ENCODE measurements at places on chromosomes 7 and 10.

DNA sequence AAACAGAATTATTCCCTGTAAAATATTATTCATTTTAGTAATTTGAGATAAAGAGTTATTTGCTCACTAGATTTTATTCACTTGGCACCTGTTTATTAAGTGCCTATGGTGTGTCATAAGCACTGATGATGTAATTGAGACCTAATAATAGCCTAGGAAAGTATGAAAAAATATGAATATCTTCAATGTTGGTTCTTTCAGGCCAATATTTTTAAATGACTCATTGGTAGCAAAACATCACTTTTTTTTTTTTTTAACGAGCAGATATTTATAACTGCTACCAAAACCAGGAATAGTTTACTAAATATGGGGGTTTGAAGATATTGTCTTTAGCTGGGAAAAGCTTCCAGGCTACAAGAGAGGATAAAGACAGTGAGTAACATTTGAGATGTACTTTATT is 228.0 kb downstream of the PRKG1 start:
- DNase-seq, result no peak

DNA sequence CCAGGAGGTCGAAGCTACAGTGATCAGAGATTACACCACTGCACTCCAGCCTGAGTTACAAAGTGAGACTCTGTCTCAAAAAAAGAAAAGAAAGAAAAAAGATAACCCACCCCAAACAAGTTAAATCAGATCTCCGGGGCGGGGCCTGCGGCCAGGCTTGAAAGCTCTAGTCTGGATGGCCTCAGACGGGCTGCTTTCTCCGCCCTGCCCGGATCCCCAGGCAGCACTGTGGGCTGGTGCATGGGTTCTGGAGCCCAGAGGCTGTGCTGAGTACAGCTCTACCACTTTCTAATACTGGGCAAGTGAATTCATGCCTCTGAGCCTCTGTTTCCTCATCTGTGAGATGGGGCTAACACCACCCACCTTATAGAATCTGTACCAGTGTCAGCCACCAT is 83.7 kb downstream of the ZMIZ1 start:
- no peak for DNase-seq

- no peak for DNase-seq
Measured at GRCh38 chr10:86752311-86752710, 4.1 kb upstream of the BMPR1A start.

GRCh38 chr7:98785929-98786571 is 83.8 kb downstream of the TMEM130 start:
- DNase-seq, result no peak

DNA sequence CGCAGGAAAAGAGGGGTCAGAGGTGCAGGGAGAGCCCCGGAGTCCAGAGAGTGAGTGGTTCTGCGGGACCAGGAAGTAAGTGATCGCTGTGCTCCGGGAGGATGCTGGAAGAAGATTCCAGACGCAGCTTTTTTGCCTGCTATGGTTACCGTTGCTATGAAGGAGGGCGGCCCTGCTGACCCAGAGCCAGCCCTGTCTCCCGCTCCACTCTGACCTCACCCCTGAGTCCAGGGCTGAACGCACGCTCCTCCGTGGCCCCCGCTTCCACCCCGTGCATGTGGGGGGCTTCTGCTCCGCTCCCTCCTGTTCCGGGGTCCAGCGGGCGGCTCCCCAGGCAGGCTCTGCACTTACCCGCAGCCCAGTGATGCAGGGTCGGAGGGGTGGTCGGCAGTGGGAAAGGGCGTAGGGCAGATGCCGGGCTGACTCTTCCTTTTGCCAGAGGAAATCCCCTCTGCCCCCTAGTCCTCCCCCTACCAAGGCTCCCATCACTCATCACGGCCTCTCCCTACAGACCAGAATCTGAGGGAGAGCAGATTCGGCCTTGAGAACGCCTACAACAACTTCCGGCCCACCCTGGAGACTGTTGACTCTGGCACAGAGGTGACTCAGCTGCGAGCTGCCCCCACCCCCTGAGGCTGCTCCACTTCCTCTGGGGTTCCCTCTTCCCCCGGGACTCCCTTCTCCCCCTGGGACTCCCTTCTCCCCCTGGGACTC is 2.7 kb upstream of the MUC17 start:
- DNase-seq, result no peak

- DNase-seq, result no peak
Measured at GRCh38 chr7:78499283-78499682, 700.7 kb downstream of the PHTF2 start.

DNA sequence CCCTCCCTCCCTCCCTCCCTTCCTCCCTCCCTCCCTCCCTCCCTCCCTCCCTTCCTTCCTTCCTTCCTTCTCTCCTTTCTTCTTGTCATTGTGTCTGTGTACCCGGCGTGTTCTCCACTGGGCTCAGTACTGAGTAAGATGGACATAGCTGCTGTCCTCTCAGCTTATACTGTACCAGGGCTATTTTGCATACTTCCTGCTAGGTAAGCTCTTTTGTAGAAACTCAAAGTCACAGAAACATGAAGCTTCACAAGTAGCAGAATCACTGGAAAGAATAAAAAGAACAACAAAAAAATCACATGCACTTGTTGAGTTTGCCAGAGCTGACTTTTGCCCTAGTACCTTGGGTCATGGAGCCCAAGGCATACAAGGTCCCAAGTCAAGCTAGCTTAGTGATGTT is 125.7 kb downstream of the PLPP4 start:
- DNase-seq, result no peak

DNA sequence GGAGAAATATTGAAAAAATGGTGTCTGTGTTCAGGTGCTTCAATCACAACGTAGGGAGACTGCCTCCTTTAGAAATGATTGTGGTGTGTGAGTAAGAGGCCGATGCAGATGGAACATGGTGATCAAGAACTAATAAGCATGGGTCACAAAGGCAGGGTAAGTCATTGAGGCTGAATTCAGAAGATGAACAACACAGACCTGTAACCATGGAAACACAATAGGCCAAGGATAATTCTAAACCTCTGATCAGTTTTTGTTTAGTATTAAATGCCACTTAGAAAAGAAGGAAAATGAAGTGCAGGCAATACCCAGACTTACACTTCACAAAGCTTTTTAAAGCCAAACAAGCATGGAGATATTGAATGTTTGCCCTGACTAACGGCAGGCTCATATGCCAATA is 32.8 kb upstream of the TAS2R16 start:
- no peak for DNase-seq

GRCh38 chr10:28939281-28940157 is 262.2 kb downstream of the BAMBI start:
- DNase-seq, result no peak

GRCh38 chr10:32347363-32348022 is 535 bp upstream of the EPC1 start:
- peak; percentile 52 for DNase-seq

GRCh38 chr7:116630932-116631671 is 40.9 kb upstream of the MET start:
- no peak for DNase-seq

DNA sequence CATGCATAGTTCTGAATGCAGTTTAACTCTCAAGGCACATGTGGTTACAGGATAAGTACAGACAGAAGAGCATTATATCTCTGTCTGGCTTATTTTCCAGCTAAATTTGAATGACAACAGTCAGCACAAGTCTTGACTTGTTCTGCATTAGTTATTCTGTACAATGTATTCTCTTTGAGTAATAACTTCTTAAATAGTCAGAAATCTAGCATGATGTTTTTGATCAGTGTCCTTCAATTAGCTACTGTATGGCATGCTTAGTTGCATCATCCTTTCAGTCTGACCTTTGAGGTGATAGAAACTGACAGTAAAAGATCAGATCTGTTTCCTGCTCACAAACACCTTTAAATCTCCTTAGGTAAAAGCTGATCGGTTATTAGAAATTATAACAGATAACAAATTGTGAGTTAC is 118.1 kb downstream of the ARL4A start:
- DNase-seq, result no peak

DNA sequence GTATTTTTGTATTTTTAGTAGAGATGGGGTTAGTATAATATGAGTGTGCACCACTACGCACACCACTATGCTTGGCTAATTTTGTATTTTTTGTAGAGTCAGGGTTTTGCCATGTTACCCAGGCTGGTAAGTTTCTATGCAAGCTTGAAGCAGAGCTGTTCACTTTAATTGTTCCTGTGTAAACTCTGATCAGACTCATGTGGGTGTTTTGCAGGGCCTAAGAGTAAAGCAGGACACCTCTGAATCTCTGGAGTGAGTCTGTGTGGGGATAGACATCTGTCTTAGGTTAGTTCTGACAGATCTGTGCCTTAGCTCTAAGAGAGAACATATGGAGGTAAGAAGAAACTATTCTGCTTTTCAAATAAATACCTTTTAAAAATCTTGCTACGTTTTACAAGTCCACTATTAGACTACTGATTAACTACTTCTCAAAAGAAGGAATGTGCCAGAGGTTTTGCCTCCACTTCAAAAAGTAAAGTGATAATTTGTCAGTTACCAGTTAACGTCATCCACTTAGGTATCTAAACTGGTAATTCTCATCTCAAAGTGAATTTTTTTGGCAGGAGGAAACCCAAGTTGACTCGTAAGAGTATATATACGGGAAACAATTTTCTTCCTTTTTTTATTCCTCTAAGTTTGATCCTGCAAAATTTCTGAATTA is 1.1 kb downstream of the COL17A1 start:
- DNase-seq, result no peak

GRCh38 chr10:84195044-84195830 is 900 bp downstream of the CDHR1 start:
- DNase-seq, result no peak

DNA sequence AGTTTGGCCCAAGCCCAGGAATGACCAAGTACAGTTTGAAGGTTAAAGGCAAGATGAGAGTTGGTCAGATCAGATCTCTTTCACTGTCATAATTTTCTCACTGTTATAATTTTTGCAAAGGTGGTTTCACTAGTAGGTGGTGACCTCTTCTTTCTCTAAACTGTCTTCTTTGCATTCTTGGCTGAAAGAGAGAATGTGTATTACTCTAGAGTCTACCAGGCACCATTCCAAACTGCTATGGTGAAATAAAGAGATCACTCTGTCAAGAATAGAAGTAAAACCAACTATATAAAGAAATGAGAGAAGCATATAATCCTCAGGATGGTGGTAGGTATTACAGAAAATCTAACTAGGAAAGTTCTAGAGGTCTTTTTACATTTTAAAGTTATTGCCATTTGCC is 72.7 kb downstream of the DYNC1I1 start:
- no peak for DNase-seq

- DNase-seq, result no peak
Measured at GRCh38 chr10:2611603-2612002, 455.7 kb upstream of the PFKP start.

DNA sequence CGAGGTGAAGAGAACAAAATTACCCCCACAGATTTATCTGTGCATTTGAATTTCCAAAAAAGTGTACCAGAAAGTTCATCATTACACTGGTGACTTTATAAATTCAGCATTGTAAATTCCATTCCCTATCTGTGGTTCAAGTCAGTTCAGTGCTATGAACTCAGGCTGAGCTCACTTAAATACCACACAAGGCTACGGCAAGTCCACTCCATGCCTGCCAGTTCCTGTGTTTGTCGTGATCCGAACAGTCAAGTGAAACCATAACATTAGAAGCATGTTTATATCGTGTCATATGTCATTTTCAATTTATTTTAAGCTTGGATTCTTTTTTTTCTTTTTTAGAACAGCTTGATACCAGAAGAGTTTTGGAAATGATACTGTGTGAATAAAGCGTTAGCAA is 14.8 kb downstream of the MBL2 start:
- no peak for DNase-seq

- no peak for DNase-seq
Measured at GRCh38 chr10:57657164-57657765, 610.4 kb downstream of the IPMK start.

- DNase-seq, result no peak
Measured at GRCh38 chr7:148953676-148954075, 69.6 kb upstream of the EZH2 start.

DNA sequence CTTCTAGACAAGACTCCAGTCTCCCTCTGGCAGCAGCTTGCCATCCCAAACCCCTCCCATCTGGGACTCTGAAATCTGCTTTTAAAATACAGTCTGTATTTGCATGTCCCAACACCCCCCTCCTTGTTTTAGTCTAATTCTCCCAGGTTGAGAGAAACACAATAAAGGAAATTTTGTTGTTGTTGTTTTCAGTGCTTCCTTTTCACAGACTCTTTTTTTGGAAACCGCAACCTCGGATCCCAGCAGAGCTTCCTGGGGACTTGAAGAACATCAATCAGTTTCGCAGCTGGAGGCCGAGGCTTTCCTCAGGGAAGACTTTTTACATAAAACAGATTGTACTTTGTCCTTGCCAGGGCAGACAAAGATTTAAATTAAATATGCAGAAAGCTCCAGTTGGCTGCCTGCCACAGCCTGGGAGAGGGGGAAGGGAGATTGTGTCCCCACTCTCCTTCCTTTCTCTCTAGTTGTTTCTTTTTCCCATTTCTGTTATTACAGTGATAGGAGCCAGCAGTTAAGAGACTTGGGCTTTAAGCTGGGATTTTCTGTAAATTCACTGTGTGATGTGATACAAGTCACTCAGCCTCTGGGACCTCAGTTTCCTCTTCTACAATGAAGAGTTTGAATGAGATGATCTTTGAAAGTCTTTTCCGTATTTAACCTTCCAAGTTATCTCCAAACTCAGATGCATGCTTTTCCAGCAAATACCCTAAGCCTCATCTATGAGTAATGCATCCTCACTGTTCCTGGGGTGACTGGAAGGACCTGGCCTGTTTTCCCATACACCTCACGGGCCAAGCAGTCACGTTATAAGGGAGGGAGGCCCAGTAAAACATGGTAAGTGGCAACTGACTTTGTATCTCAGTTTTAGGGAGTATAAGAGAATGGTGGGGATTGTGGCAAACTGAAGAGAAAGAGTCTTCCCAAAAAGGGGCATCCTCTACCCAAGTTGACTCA is 192.3 kb downstream of the REEP3 start:
- peak; percentile 10 for DNase-seq

- no peak for DNase-seq
Measured at GRCh38 chr10:80156216-80156615, 23.7 kb downstream of the PLAC9 start.

DNA sequence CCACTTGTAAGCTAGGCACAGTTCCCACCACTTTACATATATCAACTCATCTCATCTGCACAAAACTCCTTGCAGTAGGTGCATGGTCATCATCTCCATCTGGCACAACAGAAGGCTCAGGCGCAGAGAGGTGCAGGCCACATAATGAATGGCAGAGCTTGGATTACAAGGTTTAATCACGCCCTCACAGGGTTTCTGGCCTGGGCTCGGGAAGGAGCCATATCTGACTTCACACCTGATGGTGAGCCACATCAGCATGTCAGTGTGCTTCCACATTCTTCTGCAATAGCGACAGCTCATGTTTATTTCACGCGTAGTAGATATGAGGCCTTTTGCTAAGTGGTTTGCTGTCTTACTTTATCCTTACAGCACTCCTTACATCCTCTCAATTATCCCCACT is 650.2 kb downstream of the INHBA start:
- DNase-seq, result no peak

GRCh38 chr10:100998183-100998990 is 1.2 kb upstream of the LZTS2 start:
- DNase-seq, result peak; percentile 76

DNA sequence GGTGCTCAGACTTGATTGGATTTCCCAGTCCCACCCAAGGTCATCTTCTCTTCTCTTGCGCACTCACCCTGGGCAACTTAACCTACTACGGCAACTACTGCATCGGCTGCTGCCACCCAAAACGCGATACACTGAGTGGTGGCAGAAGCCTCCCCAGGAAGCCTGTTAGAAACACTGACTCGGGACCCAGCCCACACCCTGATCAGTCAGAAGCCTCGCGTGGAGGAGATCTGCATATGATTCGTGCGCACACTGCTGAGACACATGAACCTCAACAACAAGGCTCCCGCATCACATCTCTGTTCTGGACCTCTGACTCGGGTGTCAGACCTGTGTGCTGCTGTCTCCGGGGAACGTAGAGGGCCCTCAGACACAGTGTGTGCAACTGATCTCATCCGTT is 419.5 kb downstream of the PAXIP1 start:
- no peak for DNase-seq

GRCh38 chr10:105195831-105196230 is 554.7 kb downstream of the SORCS3 start:
- no peak for DNase-seq

Measured in hypothalamus (tissue), 51 donors.